ENCODE measurements at places on chromosomes 4 and X. TPM values are rescaled to one million over a fixed set of nuclear protein-coding genes. Genes with fewer than 3 reads are reported as not detected.

The GABRQ gene
- 0.02 TPM for total RNA-seq

The WWC2 gene
- 3.6 TPM for total RNA-seq

The TNMD gene
- total RNA-seq = not detected

The TMPRSS11A gene
- not detected for total RNA-seq

The KIT gene
- total RNA-seq = not detected

The TEC gene
- total RNA-seq = 3.5 TPM

The CDS1 gene
- 0.12 TPM for total RNA-seq

The PRDM8 gene
- total RNA-seq = 1.6 TPM

The MTMR8 gene
- total RNA-seq = 3.4 TPM

The ANOS1 gene
- total RNA-seq = not detected

The ZNF157 gene
- 0.75 TPM for total RNA-seq

The ESX1 gene
- not detected for total RNA-seq

The IL3RA gene
- total RNA-seq = 0.63 TPM

The CT45A3 gene
- not detected for total RNA-seq

The GAGE12J gene
- total RNA-seq = not detected

All from activated CD4-positive, alpha-beta T cell treated with anti-CD3 and anti-CD28 coated beads for 36 hours (primary cell).